Renal pelvis (tissue), 12 donors: ENCODE measurements at places on chromosomes 1 and 21.

DNA sequence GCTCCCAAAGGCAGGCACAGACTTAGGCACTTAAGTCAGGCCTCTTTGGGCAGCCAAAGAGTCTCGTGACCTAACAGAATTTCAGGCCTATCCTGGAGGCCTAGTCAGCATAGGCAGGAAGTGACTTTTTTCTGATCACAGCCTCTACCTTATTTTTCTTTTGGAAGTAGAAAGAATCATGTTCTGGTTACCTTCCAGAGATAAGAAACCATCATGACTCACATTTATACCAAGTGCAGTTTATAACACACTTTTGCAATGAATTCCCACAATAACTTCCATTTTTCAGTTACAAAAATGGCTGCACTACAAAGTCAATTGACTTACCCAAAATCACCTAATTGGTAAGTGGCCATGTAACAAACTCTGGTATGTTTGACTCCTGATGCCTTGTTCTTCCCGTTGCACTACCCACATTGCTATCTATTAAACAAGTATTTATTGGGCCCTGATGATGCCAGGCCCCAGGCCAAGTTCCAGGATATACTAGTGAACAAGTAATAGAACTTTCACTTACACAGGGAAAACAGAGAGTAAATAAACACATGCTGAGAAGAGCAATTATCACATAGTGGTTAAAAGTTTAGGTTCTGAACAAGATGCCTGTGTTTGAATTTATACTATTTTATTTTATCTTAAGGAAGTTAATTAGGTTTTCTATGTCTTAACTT, 74.3 kb downstream of the SH3GLB1 start:
- no peak for DNase-seq

DNA sequence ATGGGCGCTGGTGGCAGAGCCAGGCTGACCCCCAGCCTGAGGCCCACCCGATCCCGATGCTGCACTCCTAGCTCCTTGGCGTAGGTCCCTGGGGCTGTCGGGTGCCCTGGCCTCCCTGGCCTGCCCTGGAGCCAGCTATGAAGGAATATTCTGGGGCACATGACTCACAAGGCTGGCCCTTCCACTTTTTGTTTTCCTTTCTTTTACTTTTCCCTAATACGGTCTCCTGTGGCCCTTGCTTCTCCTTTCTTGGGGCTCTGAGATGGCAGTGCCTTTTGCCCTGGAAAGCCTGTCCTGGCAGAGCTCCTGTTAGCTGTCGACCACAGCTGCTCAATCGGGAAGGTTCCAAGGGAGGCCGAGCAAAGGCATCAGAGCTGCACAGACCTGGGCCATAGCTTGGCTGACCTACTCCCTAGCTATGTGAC, 22.1 kb downstream of the ARHGEF10L start:
- no peak for DNase-seq

DNA sequence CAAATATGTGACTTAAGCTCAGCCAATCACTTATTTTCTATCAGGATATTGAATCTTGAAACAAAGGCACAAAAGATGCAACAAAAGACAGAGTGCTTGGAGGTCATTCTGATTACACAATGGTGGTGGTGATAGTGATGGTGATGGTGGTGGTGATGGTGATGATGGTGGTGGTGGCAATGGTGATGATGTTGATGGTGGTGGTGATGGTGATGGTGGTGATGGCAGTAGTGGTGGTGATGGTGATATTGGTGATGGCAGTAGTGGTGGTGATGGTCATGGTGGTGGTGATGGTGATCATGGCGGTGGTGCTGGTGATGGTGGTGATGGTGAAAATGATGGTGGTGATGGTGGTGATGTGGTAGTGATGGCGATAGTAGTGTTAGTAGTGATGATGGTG, 21.9 kb upstream of the TNR start:
- no peak for DNase-seq

- DNase-seq = no peak
Observed at GRCh38 chr1:30748098-30748698, 9.4 kb downstream of the LAPTM5 start.
